ENCODE measurements at places on chromosomes 2 and 18.

GRCh38 chr2:80073134-80073561 lies 231.4 kb downstream of the LRRTM1 start:
- DNase-seq = peak; percentile 50

- no peak for DNase-seq
Observed at GRCh38 chr18:14941792-14942191, 193.8 kb downstream of the ANKRD30B start.

DNA sequence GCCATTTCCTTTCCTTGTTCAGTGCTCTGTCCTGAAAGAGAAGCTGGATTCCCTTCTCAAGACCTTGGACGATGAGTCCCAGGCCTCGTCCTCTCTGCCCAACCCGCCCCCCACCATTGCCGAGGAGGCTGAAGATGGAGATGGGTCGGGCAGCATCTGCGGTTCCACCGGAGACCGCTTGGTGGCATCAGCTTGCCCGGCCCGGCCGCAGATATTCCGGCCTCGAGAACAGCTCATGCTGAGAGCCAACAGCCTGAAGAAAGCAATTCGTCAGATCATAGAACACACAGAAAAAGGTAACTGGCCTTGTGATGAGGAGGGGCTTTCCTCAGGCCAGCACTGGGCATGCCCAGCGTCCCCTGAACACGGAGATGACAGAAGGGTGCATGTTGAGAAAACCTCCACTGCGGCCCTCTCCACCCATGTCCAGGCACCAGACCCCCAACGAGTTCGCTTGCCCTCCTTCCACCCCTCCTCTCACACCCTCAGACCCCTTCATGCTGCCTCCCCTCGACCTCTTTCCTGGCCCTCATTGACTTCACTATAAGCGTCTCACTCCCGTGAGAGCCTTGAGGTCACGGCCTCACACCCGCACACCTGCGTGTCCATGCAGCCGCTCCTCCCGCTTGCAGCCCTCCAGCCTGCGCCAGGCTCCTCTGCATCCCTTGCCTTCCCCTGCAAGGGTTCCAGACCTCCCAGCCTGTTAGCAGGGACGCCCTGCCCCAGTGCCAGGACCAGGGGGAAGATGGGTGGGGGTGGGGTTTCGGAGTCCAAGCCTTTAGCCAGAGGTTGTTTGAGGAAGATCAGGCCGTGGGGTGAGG lies 95.0 kb downstream of the DGKD start:
- DNase-seq = peak; percentile 81

- DNase-seq = no peak
Observed at GRCh38 chr18:77107292-77107691, 25.3 kb downstream of the MBP start.

DNA sequence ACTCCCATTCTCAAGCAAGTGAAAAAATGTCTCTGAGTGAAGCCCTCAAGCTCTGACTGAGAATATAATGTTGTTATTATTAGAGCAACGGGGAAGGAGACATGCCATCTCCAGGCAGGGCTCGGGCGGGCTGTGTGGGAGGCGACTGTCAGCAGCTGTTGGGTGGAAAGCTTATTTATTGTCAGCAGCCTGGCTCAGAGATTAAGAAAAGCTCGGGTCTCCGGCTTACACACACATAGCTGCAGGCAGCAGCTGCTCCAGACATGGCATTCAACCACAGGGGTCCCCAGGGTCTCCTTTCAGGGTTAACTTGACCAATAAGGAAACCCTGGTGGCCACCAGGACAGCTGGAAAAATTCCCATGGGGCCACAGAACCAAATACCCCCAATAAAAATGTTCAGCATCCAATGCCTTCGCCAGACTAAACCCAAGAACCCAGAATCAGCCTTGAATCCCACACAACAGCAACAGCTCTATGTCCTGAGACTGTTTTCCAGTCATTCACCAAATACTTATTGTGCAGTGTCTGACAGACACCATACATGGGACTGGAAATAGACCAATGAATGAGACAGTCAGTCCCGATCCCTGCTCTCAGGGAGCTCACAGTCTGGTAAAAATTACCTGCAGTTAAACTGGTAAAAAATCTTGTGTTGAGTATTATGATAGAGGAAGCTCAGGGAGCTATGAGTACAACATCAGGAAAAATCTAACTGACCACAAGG lies 70.5 kb upstream of the RTN4 start:
- DNase-seq = peak; percentile 68

- no peak for DNase-seq
Observed at GRCh38 chr2:207133820-207134519, 31.8 kb downstream of the KLF7 start.

DNA sequence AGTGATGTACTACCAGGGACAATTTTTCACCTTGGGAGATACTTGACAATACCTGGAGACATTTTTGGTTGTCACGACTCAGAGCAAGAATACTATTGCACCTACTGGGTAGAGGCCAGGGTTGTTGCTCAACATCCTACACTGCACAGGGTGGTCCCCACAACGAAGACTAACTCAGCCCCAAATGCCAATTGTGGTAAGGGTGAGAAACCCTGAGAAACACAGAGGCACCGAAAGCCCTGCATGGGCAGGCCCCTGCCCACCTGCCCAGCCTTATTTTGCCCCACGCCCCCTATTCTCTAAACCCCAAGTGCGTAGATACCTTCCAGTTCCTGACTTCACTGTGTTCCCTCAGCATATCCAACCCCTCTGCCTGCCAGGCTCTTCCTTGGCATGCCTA lies 163.1 kb upstream of the PKDCC start:
- no peak for DNase-seq

GRCh38 chr2:44970846-44971450 lies 29.4 kb downstream of the SIX3 start:
- DNase-seq = no peak

- DNase-seq = no peak
Observed at GRCh38 chr2:184336688-184337087, 261.6 kb upstream of the ZNF804A start.

- no peak for DNase-seq
Observed at GRCh38 chr2:62578803-62579640, 73.0 kb upstream of the TMEM17 start.

GRCh38 chr2:235911633-235912233 lies 256.5 kb downstream of the GBX2 start:
- no peak for DNase-seq

DNA sequence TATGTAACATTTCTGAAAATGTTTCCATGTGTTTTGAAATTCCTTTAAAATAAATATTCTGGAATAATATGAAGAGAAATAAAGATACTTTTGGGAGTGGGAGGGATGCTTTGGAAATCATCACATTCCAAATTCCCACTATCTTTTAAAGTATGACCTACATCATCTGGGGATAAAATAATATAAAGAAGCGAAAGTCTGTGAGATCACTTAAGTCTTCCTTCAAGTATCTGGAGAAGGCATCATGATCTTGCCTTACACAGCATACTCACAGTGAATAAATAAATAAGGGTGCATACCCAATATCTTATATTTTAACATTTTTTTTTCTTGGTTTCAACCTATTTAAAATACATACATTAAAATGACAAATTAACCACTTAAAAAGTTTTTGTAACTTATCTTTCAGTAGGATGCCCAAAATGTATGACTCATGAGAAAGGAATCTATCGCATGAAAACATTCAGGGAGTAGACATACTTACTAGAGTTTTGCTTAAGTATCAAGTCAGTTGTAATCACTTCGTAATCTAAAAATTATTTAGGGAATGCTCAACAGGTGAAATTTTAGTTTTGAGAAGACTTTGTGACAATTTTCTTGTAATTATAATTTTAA lies 248.3 kb upstream of the COL3A1 start:
- DNase-seq = no peak

- DNase-seq = no peak
Observed at GRCh38 chr2:8984855-8985254, 18.6 kb downstream of the MBOAT2 start.

DNA sequence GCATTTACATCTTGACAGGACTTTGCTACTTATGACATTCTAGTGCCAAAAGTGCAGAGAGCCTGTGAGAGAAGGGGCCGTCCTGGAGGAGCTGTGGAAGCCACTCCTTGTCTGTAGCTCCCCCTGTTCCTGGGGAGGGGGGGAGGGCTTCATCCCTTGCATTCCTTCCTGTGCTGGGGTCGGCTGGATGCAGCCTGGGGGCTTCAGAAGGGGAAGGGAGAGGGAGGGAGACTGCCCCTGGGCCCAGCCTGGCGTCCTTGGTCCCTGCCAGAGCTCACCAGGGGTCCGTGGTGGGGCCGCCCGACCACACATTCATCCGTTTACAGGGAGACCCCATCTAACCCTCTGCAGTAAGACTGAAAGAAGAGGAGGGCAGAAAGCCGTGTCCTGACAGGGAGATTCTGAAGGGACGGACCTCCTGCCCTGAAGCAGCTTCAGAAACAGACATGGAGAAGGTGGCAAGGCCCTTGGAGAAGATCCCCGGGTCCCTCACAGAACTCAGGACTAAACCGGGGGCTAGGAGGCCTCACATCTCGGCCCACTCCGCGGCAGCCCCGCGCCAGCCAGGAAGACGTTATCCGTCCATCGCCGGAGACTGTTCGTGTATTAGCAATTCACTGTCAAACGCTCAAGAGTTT lies 258.3 kb upstream of the SALL3 start:
- DNase-seq = no peak

DNA sequence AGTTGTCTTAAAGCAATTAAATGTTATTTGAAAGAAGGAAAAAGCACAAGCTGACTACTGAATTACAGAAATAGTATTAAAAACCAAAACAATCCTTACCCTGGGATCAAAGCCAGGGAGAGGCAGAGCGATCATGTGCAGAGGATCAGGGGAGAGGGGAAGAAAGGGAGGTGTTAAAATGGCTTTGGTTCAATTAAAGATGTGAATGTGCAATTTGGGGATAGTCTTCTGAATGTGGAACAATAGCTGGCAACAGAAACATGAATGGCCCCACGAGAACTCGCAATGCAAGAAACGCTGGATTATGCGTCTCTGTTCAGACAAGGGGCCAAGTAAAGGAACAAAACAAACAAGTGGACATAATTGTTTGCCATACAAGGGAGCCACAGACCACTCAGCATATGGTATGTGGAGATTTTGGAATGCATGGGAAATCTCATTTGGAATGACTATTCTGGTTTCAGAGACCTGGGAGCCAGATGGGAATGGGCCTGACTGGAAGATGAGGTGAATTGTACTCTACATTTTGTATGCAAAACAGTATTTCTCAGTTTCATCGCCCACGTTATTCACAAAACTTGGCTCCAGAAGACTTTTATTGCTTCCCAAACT lies 155.4 kb downstream of the SLC4A3 start:
- no peak for DNase-seq

DNA sequence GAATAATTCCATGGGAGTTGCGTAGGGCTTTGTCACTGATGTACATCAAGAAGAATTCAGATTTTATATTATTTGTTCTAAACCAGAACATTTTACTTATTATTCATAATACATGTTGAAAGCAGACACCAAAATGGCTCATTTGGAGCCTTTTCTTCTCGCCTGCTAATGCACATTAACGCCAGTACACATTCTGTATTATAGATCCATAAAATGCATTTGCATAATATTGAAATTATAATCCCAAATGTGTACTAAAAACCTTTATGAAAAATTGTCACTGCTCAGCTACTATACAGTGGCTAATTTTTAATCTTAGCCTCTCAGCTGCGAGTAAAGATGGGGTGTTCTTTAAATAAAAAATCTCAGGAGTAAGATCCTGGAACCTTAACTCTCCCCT lies 452.2 kb upstream of the HNRNPA3 start:
- DNase-seq = no peak

DNA sequence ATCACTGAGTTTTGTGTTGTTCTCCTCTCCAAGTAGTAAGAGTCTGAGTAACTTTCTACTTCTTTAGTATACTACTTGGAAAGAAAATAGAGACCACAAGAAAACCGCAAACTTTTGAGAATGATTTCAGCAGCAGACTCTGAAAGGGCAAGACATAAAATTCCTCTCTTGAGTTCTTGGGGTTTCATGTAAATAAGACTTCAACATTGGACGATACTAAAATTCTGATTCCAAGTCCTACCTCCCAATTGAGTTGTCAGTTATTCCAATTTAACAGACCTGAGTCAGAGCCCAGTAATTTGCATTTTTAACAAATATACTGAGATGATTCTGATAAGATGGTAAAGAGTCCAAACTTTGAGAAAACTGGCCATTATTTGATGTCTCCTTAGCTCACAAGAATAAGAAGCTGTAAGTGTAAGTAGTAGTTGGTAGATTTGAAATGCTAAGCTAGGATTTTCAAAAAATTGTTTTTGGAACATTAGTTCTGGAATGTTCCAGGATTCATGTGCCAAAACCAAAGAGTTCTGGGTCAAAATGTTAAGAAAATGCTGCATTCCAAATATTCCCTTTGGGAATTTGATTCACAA lies 261.6 kb upstream of the SPOPL start:
- DNase-seq = no peak

DNA sequence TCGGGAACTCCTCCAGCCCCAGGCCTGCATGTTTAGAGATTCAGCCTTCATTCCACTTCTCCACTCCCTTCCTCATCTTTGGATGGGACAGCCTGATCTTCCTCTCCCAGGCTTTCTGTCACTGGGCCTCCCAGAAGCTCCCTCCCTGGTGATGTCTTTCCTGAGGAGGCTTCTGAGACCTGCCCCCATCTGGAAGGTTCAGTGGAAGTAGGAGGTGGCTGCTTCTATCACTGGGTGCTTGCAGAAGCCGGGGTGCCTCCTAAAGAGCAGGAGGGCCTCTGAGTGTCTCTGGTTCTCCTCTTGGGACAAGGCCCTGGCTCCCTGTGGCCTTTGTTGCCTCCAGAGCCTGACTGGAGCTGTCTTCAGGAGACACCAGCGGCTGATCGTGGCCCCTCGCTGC lies 108.7 kb downstream of the CELF4 start:
- DNase-seq = no peak

- peak; percentile 25 for DNase-seq
Observed at GRCh38 chr2:99066075-99066958, 75.2 kb upstream of the C2orf15 start.

DNA sequence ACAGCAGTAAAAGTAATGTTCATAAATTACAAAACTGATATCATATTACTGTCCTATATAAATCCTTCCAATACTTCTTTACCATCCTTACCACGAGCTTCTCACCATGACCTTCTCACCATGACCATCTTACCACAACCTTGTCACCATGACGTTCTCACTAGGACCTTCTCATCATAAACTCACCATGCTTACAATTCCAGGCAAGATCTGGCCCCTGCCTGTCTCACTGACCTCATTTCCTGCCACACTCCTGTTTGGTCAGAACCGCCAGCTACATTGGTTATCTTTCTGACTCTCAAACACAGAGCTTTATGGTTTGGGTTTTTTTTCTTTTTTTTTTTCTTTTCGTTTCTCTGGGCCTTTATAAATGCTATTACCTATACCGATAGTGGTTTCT lies 827.6 kb downstream of the RNF144A start:
- DNase-seq = no peak

Measured in glutamatergic neuron (in vitro differentiated cells).